KBM-7 (cell line): ENCODE measurements at places on chromosomes 11 and 22.

DNA sequence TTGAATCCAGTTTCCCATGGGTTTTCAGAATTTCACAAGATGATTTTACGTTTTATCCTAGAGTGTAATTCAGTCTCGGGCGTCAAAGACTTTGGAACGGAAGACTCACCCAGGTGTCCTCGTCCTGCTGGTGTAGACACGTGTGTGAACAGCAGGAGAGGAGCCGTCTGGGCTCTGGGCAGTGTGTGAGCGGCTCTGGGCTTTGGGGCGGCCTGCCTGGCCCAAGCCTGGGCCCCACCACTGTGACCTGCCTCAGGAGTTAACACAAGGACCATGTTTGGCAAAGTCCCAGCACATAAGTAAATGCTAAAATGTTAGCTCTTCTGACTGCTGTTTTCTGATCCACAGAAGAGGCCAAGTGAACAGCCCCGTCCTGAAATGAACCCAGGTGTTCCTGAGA, 1093.3 kb downstream of the BRD1 start:
- DNase-seq = no peak

DNA sequence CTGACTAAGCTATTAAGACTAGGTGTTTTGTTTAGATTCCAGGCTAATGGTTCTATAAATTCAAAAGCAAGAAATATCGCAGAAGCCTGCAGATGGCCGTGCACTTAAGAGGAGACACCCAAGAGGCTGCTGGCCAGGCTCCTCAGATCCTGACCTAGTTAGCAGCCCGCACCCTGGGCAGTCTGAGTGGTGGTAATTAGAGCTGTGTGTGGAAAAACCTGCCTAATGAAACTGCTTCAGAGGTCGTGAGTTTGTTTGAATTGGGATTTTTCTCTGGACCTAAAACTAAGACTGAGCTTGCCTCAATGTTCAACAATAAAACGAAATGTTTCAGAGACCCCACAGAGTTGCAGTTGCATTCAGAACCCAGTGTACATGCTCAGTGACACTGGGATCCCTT, 627.7 kb downstream of the OPCML start:
- DNase-seq = no peak

- no peak for DNase-seq
These were observed 851.6 kb downstream of the DLG2 start for GRCh38 chr11:84775503-84775902.

GRCh38 chr22:29937940-29938693, 55.1 kb downstream of the MTMR3 start:
- no peak for DNase-seq

- no peak for DNase-seq
These were observed 5.5 kb downstream of the LRRC74B start for GRCh38 chr22:21051145-21051830.

DNA sequence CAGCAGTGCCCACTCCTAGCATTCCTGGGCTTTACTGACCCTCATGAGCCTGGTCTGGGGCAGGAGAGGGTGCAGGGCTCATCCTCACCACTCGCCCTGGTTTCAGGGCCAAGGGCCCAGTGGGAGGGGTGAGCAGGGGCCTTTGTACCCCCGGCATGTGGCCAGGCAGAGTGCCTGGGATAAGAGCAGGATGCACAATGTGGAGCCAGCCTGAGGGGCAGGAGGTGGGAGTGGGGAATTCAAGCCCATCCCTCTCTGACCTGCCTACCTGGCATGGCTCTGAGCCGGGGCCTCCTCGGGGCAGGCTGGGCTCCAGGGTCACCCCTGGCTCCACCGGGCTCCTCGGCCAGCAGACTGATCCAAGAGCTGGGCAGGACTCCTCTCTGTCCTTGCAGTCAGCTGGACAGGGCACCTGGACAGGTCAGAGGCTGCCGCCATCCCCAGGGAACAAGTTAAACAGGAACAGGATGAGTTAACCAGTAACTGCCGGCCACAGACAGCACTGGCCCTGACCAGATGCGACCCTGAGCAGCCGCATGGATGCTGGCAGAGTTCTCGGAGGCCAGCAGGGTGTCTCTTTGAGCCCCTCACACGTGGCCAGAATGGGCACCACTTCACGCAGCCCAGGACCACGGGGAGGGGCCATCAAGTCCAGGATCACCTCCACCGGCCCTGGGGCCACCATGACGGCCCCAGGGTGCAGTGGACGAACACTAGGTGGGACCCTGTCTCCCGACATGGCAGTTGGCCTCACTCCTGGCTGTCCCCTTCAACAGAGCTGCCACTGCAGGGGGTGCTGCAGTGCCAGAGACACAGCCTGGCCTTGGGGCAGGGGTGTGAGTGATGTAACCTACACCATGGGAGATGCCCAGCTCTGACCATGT, 5.0 kb downstream of the SIGIRR start:
- DNase-seq = no peak

- no peak for DNase-seq
These were observed 39.4 kb downstream of the PC start for GRCh38 chr11:66918741-66919140.

- DNase-seq = no peak
These were observed 13.9 kb upstream of the PAK1 start for GRCh38 chr11:77487790-77488189.

DNA sequence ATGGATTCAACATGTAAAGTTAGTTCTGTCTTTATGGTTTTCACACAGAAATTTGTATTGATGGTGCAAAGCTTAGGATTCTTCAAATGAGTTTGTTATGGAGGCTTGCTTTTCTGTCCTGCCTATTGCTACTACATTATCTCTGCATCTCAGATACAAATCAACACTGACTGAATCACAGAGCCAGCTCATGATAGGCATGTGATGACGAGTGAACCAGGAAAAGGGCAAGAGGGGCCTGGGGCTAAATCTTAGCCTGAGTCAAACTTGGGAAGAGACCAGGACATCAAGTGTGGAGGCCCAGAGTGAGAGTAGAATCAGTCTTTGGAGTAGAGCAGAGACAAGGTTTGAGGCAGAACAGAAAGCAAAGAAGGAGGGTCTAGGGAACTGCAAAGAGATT, 107.1 kb upstream of the CD44 start:
- no peak for DNase-seq

GRCh38 chr11:19392321-19392720, 151.6 kb upstream of the E2F8 start:
- no peak for DNase-seq

GRCh38 chr11:109733245-109733644, 311.3 kb downstream of the C11orf87 start:
- DNase-seq = no peak

DNA sequence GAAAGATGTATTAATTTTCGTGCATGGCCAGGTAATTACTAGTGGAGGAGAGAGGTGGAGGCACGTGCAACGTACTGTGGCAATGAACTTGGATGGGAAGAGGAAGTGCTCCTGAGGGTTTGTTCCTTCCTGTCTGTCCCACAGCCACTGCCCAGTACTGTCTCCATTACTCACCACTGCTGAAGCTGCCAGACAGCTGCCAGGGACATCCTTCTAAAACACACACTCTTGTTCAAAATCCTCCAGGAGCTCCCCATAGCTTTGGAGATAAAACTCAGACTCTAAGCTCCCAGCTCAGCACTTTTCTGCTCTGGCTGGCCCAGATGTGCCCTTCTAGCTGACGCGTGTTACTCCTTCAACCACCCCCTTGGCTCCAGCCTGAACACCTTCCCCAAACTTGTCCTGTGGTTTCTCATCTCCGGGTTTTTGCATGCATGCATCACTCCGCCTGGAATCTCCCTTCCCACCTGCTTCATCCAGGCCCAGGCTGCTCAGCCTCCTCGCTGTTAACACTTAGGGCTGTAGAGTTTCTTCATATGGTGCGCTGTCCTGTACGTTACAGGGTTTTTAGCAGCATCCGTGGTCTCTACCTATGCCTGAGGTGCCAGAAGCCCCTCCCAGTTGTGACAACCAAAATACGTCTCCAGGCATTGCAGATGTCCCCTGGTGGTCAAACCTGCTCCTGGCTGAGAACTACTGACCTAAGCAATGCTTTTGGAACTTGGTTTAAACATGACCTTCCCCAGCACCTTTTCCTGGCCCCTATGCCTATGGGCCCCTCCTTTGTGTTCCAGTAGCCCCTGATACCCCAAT, 69.5 kb downstream of the C11orf91 start:
- DNase-seq = no peak

GRCh38 chr11:72380132-72380503, 54.2 kb downstream of the CLPB start:
- DNase-seq = no peak

DNA sequence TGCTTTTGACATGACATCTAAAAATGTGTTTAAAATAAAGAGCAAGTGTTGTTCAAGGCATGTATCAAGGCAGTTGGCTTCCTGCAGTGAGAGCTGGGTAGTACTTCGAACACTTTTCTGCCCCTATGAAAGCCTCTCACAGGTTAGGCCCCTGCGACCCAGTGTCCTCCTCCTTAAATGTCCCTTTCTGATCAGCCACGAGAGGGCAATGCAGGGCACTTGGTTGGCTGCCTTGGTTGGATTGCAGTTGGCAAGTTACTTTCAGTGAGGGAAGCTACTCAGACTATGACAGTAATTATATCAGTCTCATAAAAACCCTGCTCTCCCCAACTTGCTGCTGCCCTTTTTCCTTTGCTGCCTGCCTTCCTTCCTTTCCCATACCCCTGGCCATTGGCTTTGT, 743.8 kb downstream of the NTM start:
- peak; percentile 7 for DNase-seq

DNA sequence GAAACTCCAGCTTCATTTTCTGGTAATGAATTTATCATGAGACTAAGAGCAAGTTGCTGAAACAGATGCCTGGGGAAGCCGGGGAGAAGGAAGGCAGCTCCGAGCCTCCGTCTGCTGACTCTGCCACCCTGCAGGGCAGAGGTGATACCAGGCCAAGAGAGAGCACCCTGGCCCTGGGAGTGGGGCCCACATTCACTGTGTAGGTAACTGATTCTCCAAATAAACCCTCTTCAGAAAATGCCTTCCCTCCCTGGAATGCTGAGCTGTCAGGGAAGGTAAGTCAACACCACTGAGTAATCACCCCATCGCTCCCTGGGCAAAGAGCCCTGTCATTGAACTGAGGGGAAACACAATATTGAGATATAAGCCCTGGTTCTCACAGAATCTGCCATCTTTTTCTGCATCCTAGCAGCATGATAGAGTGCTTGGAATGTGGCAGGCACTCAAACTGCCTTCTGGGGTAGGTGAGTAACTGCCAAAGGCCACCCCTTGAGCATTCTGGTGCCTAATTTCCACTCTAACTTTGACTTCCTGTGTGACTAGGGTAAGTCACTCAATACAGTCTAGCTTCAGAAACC, 147.6 kb downstream of the SPATA19 start:
- DNase-seq = no peak

- DNase-seq = no peak
These were observed 3.8 kb downstream of the CBLIF start for GRCh38 chr11:59841514-59841913.

DNA sequence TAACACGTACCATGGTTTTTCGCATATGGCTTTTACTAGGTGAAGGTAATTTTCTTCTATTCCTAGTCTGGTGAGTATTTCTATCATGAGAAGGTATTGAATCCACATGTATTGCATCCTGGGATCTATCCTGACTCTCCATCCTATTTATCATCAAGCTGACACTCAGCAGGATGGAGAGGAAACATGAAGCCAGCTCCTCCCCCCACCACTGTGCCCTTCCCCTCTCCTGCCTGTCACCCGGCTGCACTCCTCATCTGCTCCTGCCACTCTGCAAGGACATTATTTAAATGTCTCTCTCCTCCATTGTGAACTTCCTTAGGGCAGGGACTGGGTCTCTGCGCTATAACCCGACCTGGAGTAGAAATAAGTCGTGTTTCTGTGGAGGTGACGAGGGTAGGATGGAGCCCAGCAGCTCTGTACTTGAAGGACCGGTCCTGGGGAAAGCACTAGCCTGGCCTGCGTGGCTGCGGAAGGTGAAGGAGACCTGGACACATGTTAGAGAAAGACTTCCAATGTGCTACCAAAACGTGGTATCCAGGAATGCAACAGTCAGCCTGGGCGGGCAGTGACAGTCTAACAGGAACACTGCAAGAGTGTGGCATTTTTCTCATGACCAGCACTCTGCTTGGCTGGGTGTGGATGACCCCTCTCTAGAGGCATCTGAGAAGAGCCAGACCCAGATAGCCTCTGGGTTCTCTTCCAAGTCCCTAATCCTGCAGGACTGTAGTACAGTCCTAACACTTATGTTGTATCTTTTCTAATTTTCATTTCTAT, 111.2 kb downstream of the MICAL3 start:
- DNase-seq = no peak

- no peak for DNase-seq
These were observed 210.6 kb downstream of the CSNK2A3 start for GRCh38 chr11:11142430-11142829.

DNA sequence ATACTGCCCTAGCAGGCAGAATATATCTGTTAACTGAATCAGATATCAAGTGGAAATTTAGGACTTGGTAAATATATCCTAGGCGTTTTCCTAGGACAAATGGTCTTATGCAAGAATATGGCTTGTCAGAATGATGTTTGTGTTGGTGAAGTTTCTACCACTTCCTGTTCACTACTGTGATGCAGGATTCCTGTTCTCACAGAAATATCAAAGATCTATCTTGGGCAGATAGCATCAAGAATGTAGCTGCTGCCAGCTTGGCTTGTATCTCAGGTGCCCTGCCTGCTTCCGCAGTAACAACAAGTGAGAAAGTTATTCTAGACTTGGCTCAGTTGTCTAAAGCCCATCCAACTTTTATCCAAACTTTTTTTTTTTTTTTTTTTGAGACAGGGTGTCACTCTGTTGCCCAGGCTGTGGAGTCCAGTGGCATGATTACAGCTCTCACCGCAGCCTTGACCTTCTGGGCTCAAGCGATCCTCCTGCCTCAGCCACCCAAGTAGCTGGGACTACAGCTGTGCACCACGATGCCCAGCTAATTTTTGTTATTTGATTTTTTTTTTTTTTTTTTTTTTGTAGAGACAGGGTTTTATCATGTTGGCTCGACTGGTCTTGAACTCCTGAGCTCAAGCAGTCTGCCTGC, 61.3 kb downstream of the PPME1 start:
- DNase-seq = no peak

DNA sequence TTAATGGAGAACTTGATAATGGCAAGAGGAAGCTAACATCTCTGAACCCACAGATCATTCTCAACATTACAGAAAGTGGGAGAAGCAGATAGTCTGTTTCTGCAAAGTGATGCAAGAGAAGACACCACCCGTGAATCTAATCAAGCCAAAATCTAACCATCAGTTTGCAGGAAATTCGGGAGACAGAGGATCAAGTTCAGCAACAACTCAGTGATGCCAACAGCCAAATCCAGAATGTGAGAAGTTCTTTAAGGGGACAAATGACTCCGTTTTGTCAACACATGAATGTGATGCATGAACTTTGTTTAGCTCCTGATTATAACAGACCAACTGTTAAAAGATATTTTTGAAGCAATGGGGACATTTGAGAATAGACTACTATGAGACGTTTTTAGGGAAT, 95.2 kb upstream of the LDLRAD3 start:
- DNase-seq = no peak
